Keratinocyte (primary cell): ENCODE measurements at places on chromosomes 7 and 10. TPM values are rescaled to one million over a fixed set of nuclear protein-coding genes. Genes with fewer than 3 reads are reported as not detected.

AASS gene
- 5.8 to 10.3 TPM (median 6.8 TPM) in 3 replicates for polyA plus RNA-seq

CDC14C gene
- polyA plus RNA-seq = not detected in 3 replicates

FBXL13 gene
- 0.19 to 0.24 TPM (median 0.20 TPM) in 3 replicates for polyA plus RNA-seq

- no peak for DNase-seq
Observed at GRCh38 chr7:150942001-150942590, 36.0 kb downstream of the KCNH2 start.

DNA sequence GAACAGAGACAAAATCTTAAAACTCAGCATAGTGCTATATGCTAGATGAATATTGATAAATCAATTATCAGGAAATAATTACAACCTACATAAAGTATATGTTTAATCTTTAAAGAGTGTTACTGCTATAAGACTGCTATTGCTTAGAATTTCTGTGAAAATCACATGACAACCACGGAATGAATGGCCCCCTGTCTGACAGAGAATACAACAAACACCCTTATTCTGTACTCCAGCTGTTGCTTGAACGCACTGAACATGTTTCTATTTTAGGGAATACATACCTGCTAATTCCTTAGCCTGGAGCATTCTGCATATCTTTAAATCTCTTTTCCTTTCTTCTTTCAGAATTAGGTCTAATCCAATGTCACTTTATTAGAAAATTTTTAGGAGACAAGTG, 452.4 kb upstream of the PHF14 start:
- DNase-seq = no peak

GRCh38 chr10:43878386-43878785, 229.7 kb upstream of the ZNF32 start:
- no peak for DNase-seq

- DNase-seq = no peak
Observed at GRCh38 chr7:136947347-136947746, 78.9 kb downstream of the CHRM2 start.
